ENCODE measurements at places on chromosomes 2 and 18.

DNA sequence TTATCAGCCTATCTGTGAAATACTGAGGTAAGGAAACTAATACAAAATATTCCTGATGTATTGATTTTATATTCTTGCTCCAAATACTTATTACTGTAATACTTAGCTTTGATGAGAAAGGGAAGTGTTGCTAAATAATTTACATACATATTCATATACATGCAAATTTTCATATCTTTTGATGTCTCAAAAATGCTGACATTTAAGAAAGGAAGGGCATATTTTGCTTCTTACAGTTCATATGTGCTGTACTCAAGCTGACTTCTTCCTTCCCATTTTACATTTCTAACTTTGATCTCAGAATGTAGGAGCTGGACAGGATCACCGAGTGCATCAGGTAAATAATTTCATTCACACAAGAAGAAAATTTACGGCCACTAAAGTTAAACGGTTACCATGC, 399.2 kb upstream of the VWC2L start:
- DNase-seq = no peak

- no peak for DNase-seq
Observed at GRCh38 chr18:49021076-49021432, 70.3 kb upstream of the SMAD7 start.

GRCh38 chr18:74375999-74376398, 60.4 kb downstream of the C18orf63 start:
- no peak for DNase-seq

DNA sequence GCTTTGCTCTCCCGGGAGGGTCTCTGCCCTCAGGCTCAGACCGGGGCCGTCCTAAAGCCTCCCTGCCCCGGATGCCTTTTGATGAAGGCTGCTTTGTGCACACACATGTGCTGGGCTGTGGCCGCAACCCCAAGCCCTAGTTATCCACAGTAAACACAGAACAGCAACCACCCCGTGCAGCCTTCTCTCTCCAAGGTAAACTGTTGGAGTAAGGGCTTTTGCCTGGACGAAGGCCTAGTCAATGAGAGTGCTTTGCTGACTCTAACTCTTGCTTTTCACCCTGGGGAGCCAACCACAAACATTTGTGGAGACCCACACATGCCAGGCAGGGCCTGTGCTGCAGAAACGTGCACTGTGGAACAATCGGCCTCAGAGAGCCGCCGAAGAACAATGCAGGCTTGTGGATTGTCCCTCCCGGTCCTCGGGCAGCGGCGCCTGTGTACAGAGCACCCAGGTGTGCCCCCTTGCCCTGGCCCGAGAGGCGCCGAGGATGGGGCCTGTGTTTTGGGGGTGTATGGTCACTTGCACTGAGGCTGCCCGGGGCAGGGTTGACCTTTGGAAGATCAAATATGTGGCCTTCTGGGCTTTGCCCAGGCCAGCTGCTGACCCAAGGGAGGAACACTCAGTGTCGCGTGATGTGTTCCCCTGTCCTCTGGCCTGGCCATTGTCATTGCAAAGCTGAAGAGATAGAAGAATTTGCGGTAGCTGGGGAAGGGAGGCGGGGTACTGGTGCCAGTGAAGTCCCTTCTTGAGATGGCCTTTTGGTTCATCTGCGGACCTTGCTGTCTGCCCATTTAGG, 37.0 kb downstream of the CTIF start:
- peak; percentile 83 for DNase-seq

GRCh38 chr18:32391126-32391525, 79.6 kb downstream of the GAREM1 start:
- peak; percentile 36 for DNase-seq

GRCh38 chr2:121071034-121071504, 213.9 kb downstream of the TFCP2L1 start:
- no peak for DNase-seq
